ENCODE measurements at places on chromosomes 3 and 15. TPM values are rescaled to one million over a fixed set of nuclear protein-coding genes. Genes with fewer than 3 reads are reported as not detected.

DNA sequence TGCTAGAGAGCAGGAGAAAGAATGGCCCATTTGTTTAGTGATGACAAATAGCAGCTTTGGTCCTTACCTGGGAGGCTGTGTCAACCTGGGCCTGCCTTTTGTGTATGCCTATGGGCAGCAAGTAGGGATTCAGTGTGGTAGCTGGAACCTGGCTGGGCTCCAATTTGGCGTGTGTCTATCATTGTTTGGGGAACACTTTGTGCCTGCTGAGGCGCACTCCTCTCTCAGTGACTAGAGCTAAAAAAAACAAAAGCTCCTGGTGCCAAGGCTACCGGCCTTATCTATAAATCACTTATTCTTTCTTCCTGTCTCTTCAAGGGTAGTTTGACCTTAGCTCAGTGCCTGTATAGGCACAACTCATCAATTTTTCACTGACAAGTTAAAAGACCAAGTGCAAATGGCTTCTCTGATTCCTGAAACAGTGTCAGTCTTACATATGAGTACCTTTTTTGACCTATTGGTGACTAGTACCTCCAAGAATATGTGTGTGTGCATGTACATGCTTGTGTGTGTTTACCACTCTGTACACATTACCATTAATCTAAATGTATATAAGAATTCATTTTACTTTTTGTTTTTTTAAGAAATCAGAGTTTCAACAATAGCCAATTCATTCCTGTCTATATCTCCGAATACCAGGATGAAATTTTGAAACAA, 54.6 kb downstream of the GMNC start:
- no peak for DNase-seq

DNA sequence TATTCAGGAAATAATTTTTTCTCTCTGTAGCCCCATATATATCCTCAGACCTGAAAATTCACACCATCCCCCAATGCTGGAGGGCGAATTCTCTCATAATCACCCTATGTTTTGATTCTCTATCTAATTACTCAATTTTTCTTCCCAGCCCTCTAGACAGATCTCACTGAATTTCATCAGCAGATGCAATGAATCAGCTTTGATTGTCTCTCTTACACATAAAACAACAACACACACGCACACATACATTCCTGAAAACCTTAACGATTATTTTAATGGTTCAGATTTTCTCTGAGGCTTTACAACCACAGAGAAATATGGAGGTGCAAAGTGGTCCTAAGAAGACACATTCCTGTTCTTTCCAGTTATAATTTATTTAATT, 11.1 kb downstream of the RBMS3 start:
- no peak for DNase-seq

DNA sequence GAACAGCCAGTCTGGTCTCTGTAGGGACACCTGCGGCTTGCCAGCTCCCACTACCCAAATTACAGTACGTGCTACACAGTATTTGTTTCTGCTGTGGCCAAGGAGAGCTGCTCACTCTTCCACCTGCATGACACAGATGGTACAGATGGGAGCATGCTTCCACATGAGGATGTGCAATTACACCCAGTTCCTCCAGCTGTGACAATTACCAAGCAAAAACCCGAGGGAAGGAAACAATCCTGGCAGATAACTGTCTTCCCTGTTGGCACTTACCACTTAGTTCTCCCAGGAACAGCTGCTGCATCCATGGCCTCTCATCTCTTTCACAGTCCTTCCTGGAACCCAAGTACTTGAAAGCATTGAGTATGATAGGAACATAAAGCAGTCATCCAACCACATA, 34.4 kb downstream of the DET1 start:
- no peak for DNase-seq

- DNase-seq, result no peak
These were observed 11.5 kb downstream of the CCDC80 start for GRCh38 chr3:112629425-112629824.

The FAM81A gene
- under 0.01 TPM for total RNA-seq

The PLCH1 gene
- 1.0 TPM for total RNA-seq

The SLC51B gene
- total RNA-seq, result 2.1 TPM

The ROPN1 gene
- total RNA-seq, result not detected

The GP9 gene
- 12.0 TPM for total RNA-seq

The LMCD1 gene
- 5.2 TPM for total RNA-seq
